ENCODE measurements at places on chromosomes 16 and 17.

- DNase-seq: no peak
Measured at GRCh38 chr16:74033441-74033995, 263.1 kb upstream of the PSMD7 start.

GRCh38 chr17:44578947-44579346, 21.7 kb downstream of the FZD2 start:
- no peak for DNase-seq

DNA sequence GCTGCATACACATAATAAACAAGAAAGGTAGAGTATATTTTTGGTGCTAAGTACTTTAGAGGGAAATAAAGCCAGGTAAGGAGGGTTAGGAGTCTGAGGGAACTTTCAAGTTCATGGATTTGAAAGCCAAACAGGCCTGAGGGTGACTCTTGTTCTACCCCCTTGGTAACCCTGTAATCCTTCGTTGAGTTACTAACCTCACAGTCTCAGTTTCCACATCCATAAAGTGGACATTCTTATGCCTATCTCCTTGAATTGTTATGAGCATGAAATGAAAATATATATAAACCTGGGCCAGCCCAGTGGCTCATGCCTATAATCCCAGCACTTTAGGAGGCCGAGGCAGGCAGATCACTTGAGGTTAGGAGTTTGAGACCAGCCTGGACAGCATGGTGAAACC, 22.4 kb downstream of the PECAM1 start:
- DNase-seq: no peak

DNA sequence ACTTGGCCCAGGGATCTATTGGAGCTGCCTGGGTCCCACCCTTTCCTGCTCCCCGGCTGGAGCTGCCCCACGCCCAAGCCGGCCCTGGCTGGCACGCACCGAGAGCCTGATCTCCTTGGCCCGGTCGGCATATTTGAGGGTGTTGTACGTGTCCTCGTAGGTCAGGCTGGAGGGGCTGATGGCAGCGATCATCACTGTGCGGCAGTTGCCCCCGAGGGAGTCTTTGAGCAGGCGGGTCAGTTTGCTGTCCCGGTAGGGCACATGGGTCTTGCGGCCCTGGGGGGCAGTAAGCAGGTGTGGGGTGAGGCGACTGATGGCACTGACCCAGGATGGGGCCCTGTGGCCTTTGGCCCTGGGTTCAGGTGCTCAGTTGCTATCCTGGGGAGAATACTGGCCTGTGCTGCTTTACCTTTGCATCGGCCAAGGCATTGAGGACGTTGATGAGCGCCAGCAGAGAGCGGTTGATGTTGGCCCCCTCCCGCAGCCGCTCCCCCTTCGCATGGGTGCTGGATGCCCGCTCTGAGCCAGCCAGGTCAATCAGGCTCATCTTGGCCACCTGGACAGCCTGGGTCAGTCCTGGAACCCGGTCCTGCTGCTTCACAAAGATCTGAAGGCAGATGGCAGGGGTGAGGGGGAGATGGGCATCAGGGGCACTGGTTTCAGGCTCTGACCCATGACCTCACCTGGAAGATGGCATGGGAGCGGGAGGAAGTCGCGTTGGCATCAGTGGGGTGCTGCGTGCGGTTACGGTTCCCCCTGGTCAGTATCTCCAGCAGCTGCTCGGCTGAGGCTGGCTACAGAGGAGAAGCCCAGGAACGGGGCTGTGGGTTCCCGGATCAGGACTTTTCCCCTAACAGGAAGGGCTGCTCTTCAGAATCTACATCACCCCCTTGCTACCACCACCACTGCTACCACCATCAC, 13.5 kb downstream of the KIF18B start:
- DNase-seq: no peak

DNA sequence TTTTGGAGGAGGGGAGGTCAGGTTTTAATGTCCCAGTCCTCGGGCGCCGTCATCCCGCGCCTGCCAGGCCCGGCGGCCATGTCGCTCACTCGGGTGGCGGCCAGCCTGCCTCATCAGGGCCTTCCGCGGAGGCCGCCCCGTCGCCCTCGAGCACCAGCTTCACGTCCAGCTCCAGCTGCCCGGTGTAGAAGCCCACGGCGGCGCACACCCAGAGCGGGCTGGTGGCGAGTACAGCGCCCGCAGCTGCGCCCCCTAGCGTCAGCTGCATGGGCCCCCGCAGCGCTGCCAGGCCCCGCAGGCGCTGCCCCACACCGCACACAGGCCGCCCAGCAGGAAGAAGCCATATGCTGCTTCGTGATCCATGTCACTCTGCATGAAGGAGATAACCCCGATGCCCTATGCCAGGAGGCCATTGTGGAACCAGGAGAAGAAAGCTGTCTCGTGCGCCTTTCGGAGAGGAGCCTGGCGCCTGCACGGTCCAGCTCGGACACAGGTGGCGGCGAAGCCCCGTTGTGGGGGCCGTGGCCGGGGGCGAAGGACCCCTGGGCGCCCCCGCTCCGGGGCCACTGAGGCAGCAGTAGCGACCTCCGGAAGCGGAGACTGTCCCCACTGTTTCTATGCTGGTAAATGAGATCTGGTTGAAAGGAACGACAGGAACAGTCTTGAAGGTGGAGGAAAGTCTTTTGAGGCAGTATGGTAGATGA, 9.6 kb downstream of the AP2B1 start:
- DNase-seq: no peak

- peak; percentile 73 for DNase-seq
Measured at GRCh38 chr16:71610936-71611871, 14.8 kb upstream of the MARVELD3 start.

DNA sequence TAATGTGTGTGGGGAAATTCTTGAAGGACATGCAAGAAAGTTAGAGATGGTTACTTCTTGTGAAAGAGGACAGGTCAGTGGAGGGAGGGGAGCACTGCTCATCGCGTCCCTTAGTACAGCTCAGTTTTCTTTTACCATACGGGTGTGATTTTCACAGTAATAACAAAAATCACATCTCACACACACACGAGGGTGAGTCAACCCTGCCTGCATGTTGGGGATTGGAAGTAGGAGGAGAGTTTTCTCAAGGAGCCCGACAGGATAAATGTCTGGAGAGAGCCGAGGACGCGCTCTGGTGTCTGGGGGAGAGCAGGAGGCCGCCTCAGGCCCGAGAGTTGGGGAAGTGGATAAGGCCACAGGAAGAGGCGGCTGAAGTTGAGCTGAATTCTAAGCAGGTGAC, 16.4 kb downstream of the PLCD3 start:
- DNase-seq: no peak

- DNase-seq: peak; percentile 84
Measured at GRCh38 chr17:7444682-7445618, at the start of gene CHRNB1. TSS of gene CHRNB1 (plus strand) at chr17:7445061. CDS start at chr17:7445128, 67 bp downstream.

DNA sequence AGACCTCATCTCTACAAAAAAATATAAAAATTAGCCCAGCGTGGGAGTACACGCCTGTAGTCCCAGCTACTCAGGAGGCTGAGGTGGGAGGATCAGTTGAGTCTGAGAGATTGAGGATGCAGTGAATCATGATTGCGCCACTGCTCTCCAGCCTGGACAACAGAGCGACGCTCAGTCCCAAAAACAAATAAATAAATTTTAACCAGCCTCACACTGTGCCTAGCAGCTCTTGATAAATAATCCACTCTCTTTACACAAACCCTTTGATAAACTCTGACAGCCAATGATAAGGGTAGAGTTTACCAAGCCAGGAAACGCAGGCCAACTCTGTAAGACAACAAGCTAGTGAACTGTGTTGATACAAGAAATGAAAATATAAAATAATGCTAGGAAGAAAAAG, 32.7 kb downstream of the LITAF start:
- no peak for DNase-seq

DNA sequence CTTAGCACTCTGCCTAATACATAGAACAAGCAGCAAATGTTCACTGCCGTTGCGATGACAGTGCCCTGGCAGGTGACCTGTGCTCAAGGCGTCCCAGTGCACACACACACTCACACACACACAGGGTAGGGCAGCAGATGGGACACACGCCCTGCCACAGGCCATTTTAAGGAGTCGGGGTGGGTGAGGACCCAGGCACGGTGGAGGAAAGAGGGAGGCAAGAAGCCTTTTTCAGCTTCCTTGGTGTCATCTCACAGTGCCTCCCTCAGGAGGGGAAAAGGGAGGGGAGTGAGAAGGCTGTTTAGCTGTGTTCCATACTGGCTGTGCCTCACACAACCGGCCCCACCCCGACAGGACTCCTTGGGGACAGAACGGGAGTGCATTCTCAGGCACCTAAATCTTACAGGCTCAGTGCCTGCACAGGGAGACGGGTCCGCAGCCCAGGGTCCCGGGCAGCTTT, 1.5 kb downstream of the PITPNM3 start:
- DNase-seq: no peak

DNA sequence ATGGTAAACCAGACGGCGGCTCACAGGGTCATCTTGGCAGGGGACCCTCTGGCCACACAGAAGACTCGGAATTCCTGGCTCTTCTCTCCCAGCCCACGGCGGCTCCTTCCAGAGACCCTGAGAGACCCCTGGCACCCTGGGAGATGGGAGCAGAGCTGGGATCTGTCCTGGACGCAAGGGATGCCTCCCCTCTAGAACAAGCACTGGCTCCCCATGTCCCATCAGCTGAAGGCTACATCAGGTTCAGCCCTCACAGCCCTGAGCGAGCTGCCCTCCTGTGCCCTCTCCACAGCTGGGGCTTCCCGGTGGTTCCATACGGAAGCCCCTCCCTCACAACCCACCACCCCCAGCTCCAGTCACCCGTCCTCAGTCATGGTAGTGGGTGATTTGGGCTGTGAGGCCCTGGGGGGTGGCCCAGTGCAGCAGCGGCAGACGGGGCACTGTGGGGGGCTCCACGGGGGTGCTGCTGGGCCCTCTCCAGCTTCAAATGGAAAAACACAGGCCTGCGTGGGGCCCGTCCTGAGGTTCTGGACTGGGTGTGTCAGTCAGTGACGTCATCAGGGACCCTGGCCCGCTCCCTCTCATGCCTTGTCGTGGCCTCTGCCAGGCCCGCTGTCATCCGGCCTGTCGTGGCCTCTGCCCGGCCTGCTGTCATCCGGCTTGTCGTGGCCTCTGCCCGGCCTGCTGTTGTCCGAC, 13.0 kb upstream of the CBFA2T3 start:
- no peak for DNase-seq

DNA sequence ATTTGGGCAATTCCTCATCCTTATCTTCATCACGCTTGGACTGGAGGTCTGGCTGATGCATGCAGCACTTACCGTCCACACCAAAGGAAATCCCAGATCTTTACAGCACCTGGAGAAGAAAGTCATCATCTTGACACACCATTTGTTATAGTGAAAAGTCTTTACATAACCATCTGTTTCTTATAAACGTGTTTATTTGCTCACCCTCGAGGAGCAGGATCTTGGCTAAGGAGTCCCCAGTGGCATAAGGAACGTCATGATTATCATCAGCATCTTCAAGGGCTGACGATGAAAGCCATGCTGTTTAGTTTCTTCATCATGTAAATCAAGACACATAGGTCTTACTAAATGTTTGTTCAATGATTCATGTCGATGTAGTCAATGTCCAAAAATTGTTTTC, 248.8 kb upstream of the ELAC2 start:
- no peak for DNase-seq

GRCh38 chr16:1078579-1079021, 6.1 kb downstream of the SSTR5 start:
- no peak for DNase-seq

DNA sequence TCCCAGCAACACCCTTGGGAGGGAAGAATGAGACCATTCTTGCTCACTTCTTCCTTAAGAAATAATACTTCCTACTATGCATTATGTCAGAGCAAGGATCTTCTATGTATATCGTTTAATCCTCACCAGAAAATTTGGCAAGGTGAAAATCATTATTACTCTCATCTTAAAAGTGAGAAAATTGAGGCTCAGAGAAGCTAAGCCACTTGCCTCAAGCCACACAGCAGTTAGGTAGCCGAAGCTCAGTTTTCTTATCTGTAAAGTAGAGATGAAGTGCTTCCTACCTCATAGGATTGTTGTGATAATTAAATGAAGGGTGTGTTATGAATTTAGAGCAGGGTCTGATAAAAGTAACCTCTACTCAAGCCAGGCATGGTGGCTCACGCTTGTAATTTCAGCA, 368.9 kb upstream of the ASIC2 start:
- no peak for DNase-seq
